Esophagus mucosa (tissue), 1 donor: ENCODE measurements at places on chromosomes 11 and 22.

- no peak for ATAC-seq
These were observed 7.3 kb upstream of the ADAMTS8 start for GRCh38 chr11:130435671-130436070.

DNA sequence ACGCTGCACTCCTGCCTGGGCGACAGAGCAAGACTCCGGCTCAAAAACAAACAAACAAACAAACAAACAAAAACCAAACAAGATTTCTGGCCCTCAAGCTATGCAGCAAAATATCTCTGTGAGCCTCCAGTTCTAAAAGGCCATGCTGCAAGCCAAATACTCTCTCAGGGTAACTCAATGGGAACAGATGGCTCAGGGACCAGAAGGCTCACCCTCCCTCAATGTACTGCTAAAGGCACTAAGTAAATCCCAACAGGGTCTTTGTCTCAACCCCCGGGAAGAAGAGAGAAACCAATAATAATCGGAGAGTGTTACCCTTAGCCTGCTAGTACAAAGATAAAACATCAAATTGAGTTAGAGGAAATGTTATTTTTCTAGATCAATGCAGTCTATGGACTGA lies 119.7 kb upstream of the ZC3H12C start:
- ATAC-seq, result no peak

DNA sequence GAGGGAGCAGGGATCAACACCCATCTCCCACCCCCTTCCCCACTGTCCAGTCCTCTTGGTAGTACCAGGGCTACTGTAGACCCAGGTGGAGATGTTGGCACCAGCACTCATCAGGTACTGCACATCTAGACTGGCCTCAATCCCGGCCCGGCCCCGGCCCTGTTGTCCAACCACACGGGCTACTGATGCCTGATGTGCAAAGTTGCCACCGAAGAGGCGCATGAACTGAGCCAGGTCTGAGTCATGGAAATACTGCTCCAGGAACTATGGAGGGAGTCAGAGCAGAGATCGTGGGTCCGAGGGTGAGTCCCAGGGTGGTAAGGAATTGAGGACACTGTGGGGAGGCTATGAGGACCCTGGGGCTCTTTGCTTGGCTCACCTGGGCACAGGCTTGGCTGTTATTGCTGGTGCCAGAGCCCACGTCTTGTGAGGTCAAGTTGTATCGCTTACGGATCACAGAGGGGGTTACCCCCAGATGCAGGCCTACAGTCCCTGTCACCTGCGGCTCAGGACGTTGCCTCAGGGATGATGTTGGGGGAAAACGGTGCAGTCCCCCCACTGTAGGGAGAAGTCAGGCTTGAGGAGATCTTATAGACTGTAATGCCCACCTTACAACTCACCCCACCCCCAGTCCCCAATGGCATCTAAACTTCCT lies 2.5 kb downstream of the TPP1 start:
- ATAC-seq, result no peak

GRCh38 chr11:127631974-127632373 lies 631.4 kb upstream of the KIRREL3 start:
- no peak for ATAC-seq
